Naive thymus-derived CD8-positive, alpha-beta T cell (primary cell): ENCODE measurements at places on chromosomes 12 and 14.
A peak's percentile ranks its signal among the peaks of the same experiment; 100 is the strongest.

DNA sequence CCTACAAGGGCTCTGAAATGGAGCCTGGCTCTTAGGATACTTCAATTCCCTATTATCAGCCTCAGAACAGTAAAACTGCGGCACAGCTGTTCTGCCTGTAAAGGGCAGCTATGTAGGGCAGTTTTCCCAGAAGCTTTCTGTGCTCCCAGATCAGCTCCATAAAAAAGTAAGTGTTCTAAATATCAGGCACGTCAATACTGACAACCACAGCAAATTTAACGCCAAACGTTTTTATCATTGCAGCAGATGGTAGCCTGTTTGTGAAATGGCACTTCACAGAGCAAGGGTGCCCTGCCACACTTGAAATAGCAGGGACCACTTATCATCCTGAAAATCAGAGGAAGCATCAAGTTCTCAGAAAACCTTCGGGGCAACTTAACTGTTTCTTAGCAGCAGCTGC, 54.8 kb upstream of the PTHLH start:
- no peak for DNase-seq

DNA sequence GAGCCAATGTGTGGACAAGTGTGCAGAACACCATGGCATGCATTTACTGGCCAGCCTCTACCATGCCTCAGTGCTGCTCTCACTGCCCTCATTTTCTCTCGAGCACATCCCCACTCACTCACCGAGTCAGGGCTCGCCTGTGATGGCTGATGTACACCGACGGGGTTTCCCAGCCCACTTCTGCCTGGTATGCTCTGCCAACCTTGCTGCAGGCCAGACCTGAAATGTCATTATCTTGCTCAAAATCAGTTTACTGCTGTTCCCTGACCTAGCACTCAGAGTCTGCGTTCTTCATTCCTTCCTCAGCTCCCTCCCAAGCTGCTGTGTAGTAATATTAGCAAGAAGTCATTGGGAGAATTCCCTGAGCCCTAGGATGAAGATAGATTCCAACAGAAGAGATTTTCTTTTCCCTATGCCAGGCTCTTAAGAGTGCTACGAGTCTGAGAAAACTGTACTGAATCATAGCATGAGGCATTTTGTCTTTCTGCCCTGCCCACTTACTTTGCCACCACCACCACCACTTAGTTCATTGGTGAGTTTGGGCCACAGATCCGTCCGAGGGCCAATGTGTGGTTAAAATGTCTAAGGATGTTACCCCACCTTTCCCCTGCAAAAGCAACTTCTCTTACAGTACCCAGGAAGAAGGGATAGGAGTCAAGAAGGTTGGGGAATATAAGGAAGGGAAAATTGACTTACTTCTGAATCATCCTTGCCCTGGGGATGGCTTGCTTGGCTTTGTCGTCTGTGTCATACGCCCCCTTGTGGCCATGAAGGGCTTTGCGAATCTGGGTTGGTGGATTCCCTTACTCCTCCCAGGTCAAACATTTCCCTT, 51.0 kb downstream of the BMAL2 start:
- peak; percentile 40 for DNase-seq

- DNase-seq, result no peak
These were observed 280.6 kb upstream of the PWP1 start for GRCh38 chr12:107404981-107405380.

GRCh38 chr12:92030618-92031017, 115.0 kb downstream of the BTG1 start:
- peak; percentile 77 for DNase-seq

DNA sequence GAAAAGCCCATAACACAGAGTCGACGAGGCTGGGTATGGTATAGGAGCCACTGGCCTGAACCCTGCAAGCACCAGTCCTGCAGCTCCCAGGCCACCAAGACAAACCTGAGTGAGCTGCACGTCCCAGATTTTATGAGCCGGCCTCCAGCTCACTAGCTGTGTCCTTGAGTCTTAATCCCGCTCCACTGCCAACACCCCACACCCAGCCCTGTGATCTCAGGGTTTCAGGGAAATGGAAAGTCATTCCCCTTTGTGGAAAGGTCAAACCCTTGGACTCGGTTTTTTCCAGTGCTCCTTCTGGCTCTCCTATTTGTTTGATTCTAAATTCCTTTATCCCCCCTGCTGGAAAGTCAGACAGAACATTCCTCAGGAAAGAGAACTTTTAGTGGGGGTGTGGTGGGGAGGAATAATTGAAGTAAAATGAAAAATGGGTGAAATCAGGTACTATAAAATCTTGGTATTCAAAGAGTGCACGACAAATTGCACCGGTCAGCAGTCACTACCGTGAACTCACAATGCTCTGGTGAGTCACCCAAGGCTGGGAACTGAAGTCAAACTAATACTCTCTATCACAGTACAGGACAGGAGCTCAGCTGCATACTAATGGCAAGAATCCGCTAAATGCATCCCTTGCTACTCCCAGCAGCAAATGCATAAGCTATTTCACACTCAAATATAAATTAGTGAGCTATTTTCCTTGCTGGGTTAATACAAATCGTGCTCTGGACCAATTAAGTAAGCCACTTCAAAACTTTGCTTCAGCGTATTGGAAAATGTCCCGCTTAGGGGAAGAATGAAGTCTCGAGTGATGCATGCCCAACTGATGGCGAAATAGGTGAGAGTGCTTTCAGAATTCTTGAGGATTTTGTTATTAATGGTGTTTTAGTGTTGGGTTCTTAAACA, 9.0 kb downstream of the PITPNM2 start:
- no peak for DNase-seq

DNA sequence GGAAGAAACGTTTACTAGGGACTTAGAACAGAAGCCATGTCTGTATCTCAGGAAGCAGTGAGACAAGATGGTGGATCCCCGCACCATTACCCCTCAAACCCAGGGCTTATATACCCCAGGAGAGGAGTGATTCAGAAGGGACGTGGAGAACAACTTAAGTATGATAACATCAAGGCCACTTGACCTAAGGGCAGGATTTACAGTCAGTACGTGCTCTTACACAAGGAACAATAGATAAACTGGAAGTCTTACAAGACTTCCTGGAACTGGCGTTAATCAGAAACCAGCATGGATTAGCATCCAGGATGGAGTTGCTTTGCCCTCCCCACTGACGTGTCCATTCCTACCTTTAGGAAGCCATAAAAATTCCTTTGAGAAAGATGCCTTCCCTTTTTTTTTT, 8.6 kb upstream of the ETFBKMT start:
- no peak for DNase-seq

DNA sequence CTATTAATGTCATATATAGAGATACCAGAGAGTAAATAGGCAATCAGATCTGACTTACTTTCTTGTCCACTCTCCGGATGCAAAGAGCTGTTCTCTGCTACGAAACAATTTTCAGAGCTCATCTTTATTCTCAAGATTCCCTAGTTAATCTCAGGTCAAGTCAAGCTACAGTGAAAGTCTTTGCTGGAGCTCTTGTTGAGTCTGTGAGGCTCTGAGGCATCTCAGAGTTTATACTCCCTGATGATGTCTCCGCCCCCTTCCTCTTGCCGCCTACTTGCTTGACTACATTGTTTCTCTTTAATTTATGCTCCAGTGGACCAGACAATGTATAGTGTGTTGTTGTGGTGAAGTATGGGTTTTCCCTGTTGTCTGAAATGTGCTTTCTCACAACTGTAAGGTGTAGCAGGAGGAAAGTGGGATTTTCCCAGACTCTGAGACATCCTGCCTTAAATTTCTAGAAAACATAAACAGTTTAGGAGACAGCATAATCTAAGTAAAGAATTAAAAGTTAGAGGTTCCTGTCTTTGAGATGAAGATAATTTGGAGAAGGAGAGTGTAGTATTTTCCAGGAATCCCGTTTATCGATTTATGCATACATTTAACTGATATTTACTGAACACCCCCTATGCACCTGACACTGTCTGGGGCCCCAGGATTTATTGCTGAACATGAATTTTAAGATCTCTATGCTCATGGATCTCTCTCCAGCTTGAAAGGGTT, at the start of gene CD69:
TSS of gene CD69 (minus strand) at position 203 of the 720 bp plus-strand sequence. CDS start at position 122, 81 bp downstream.
- peak; percentile 85 for DNase-seq

- DNase-seq, result no peak
These were observed 32.7 kb downstream of the DIP2B start for GRCh38 chr12:50537538-50537919.

GRCh38 chr14:21408147-21408546, 24.3 kb upstream of the SUPT16H start:
- no peak for DNase-seq

GRCh38 chr12:25819691-25820090, 138.8 kb upstream of the RASSF8 start:
- DNase-seq, result no peak

DNA sequence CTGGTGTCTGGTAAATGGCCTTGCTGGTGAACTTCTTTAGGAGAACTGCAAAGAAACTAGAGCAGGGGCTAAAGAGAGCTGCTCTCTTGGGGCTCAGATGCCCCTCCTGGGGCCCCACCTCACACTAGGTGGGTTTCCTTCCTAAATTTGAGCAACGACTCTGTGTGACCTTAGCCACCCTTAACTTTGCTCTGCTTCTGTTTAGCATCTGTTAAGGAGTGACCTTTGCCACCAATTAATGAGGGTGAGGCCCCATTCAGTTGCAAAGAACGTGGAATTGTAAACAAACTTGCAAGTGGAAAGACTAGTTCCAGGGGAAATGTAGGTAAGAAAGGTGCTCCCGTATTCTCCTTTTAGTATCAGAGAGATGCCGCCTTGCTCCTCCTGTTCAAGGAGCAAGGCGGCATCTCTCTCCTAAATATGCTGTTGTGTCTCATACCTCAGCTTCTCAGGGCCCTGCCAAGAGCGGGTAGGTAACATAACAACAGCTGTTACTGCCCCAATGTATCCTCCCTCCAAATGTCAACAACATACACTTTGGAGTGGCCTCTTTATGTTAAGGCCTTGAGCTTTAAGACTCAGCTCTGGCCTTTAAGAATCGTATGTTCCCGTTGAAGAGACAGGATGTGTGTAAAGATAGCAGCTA, 77.6 kb upstream of the FUT8 start:
- DNase-seq, result no peak

DNA sequence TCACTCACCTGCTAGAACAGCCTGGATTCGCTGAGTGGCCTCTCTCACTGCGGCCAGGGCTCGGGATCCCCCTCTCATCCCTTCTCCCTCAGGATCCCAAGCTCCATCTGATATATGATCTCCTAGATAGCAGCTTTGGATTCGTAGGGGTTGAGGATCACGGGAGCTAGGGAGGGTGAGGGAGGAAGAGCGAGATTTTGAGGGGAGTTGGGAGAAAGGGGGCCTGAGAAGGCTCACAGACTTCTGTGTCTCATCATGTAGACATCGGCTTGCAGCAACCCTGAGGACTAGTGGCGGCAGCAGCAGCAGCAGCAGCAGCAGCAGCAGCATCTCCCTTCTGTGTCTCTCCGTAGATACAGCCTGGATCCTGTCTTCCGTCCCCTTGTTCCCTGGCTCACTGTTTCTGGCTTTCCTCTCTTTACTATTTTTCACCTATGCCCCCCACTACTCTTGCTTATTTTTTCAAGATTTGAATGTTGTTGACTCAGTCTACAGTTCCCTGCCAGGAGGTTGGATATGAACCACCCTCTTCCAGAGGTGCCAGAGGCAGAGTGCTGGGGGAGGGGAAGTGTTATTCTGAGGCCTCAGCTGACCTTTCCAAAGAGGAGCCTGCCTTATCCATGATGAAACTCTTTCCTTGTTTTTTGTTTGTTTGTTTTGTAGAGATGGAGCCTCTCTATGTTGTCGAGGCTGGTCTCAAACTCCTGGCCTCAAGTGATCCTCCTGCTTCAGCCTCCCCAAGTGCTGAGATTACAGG, at the start of gene CIROP:
TSS of gene CIROP (minus strand) at position 399 of the 757 bp plus-strand sequence. CDS start at position 330, 69 bp downstream.
- DNase-seq, result no peak

DNA sequence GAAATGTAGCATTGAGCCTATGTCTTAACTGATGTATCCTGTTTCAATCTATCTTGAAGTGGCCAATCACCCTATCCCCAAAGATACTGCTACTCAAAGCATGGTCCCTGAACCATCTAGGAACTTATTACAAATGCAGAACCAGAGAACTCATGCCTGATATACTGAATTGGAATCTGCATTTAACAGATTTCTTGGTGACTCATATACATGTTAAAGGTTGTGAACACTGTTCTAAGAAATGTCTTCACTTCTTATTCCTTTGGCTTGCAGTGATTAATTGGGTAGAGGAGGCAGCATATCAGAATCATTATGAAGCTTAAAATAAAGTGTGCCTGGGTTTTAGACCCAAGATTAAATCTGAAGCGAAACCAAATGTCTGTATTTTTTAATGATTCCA, 795.6 kb downstream of the DIO2 start:
- no peak for DNase-seq

DNA sequence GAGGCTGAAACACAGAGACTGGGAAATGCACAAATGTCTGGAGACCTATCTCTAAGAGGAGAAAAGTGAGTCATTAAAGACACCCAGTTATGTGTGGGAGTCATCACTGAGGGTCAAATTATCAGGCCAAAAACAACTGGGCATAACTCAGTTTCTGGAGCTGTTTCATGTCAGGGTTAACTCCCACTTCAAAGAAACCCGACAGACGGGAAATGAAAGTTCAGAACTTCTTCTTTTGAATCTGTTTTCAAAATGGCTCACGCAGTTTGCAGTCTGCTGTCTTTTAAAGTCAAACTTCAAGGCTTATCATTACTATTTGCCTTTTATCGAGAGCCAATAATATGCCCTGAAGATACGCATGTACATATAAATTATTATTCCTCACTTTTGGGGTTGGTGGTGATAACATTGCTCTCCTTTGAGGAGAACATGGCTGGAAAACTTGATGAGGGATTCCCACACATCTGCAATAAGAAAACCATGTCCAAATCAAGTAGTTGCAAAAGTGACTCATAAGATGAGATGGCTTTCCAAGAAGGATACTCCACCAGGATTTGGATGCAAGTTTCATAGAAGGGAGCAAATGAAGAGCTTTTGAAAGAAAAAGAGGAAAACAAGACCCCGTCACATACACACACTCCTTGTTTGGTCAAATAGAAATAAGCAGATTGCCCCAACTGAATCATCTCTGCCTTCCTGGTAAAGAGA, 341.4 kb downstream of the ADAMTS20 start:
- DNase-seq, result no peak

DNA sequence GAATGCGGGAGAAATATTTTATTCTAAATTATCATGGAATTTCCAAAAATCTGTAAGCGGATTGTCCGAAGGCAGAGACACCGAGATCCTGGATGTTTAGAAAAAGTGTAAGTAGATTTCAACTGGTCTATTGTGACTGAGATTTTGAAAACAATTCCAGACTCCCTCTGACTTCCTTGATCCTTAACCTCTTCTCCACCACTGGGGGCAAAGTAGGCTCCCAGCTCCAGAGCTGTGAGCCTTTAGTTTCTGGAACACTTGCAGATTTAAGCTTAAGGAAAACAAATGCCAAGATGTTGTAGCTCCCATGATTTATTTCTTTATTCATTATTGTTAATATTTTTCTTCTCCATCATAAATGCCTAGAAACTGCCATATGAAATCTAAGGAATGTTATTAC, 1320.5 kb upstream of the SEL1L start:
- no peak for DNase-seq

GRCh38 chr12:92810370-92810769, 107.6 kb downstream of the PLEKHG7 start:
- no peak for DNase-seq

- DNase-seq, result no peak
These were observed 81.4 kb downstream of the ACTN1 start for GRCh38 chr14:68897559-68898155.

- no peak for DNase-seq
These were observed 36.2 kb upstream of the TMX1 start for GRCh38 chr14:51203881-51204280.

- DNase-seq, result no peak
These were observed 3.3 kb downstream of the ERP27 start for GRCh38 chr12:14935031-14935430.

- no peak for DNase-seq
These were observed at the start of gene COL2A1 for GRCh38 chr12:48004053-48004941. Gene COL2A1 (minus strand): TSS chr12:48004476. CDS start chr12:48004321, 155 bp downstream.
